ENCODE measurements at places on chromosomes 11 and 22.
A peak's percentile ranks its signal among the peaks of the same experiment; 100 is the strongest.

- DNase-seq: no peak
Observed at GRCh38 chr11:12205330-12205729, 94.9 kb downstream of the MICAL2 start.

GRCh38 chr11:114082767-114083181, 23.3 kb downstream of the ZBTB16 start:
- no peak for DNase-seq

DNA sequence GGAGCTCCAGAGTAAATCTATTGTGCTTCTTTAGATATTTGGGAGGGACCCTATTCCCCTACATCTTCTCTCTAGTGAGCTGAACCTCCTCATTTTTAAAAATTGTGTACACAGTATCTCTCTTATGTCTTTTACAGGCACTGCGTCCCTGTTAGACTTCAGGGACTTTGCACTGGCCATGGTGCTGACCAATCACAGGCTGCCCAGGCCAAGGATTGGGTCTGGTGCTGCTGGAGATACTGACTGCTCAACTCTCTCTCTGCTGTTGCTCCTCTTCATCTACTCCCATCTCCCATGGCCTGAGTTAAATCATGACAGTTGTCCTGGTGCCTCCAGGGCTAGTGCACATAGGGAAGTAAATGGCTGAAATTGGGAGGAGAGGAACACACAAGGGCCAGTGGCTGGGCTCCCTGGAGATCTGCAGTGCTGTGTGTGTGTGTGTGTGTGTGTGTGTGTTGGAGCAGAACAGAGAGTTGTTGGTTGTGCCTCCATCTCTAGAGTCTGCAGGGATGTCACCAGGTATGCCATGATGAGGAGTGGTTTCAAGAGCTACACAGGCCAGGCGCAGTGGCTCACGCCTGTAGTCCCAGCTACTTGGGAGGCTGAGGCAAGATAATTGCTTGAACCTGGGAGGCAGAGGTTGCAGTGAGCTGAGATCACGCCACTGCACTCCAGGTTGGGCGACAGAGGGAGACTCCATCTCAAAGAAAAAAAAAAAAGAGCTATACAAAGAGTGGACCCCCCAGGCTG, 155.3 kb downstream of the ST3GAL4 start:
- DNase-seq: no peak

DNA sequence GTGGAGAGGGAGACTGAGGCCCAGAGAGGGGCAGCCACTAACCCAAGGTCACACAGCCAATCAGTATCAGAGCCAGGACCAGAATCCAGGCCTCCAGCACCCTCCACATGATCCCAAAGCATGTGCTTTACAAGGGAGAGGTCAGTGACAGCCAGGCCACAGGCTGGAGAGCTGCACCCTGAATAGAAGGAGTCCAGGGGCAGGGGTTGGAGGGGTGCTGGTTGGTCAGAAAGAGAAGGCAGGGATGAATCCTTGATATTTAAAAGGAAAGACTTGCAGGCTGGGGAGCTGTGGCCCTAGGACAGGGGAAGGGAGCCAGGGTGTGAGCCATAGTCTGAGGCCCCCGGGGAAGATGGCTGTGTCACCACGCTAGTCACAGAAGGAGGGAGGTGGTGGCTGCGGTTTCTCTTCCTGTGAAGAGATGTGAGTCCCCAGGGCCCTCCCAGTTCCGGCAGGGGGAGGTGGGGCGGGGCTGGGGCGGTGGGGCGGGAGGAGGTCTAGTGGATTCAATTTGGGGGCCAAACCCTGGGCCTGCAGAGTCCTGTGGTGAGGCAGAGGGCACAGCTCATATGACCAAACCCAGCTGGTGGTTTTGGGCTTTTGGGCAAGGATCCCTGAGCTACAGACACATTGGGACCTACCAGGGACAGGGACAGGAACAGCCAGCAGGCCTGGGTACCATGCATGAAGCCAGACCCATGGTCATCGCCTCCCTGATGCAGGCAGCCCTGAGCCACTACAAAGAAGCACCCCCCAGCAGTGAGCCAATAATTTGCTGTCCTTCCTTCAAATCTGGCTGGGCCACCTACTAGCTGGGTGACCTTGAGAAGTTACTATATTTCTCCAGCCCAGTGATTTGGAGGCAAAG, 14.0 kb downstream of the RAC2 start:
- DNase-seq: peak; percentile 71

DNA sequence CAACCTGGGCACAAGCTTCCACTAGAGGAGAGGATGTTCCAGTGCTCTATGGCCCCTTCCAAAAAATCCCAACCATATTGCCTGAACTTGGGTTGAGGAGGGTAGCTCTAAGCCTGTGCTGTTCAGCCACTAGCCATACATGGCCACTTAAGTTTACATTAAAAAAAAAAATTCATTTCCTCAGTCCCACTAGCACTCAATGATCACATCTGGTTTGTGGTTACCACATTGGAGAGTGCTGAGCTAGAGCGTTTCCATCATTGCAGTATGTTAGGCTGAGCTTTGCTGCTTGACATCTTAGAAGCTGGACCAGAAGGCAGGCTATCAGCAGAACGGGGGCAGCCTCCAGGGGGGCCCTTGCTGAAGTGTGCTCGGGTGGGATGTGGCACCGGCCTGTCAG, 43.5 kb upstream of the CYP2D6 start:
- DNase-seq: no peak

DNA sequence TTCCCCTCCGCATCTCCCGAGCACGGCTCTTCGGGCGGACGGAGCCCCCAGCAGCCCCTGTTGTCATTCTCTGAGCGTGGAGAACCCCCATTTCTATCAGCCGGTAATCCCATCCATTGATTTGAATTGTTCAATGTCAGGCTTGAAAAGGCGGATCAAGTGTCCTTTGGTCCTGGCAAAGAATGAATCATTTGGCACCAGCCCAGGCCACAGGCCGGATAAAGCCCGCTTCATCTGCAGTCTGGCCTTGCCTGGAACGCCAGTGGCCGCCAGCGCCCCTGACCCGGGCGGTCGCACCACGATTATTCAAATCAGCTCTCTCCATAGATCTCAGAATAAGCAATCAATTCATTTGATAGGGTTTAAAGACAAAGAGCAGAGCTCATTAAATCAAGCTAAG, 188.9 kb downstream of the BRD1 start:
- DNase-seq: no peak
